Esophagus muscularis mucosa (tissue), 4 donors: ENCODE measurements at places on chromosomes 1 and 21.
A peak's percentile ranks its signal among the peaks of the same experiment; 100 is the strongest.

DNA sequence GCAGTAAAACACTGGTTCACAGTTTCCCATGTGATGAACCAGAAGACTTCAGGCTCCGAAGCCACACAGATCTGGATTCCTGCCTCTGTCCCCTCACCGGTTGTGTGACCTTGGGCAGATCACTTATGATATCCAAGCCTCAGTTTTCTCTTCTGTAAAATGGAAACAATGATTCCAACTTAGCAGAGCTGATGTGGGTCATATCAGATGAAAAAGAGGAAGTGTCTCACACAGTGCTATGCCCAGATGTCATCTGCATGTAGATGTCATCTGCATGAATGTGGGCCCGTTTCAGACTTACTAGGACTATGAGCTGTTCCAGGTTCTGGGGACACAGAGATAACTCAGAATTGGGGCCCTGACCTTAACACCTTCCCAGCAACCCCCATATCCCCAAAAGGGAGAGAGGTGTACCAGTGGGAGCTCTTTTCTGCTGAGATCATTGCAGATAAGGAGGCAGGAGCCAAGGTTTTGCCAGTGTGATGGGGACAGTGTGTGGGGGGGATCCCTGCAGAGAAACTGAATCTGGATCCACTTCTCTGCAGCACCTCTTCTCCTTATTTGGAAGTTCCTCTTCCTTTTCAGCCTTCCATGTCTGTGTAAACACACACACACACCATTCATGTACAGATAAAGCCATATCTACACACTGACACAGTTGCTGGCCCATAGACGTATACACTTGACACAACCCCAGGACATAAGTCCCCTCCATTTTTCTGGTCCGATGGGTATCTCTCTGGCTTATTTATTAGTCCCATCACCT, 5.0 kb upstream of the ADGRB2 start:
- no peak for DNase-seq

DNA sequence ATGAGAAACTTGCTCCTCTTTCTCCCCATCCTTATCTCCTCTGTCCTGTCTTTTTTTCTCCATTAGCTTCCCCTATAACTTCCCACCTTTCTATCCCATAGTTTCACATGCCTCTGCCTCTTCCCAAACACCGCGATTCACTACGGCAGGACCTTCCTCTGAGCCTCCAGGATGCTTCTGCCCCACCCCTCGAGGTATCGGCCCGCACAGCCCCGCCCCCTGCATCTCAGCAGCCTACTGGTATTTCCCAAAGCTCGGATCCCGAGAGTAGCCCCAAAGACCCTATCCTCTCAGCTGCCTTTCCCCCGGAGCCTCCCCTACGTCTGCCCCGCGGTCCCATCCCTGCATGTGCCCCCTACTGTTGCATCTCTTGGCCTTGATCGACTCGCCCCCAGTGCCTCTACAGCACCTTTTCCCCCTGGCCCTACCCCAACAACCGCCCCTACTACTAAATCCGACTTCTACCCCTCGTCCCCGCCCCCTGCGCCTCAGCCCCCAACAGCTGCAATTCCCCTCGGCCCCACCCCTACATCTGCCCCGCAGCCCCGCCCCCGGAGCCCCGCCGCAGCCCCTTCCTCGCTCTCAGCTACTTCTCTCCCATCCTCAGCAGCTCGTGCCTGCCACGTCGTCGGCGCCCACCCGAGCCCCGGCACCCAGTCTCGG, 512 bp downstream of the PIAS3 start:
- no peak for DNase-seq

- DNase-seq, result no peak
Observed at GRCh38 chr21:45472445-45473365, 67.7 kb downstream of the COL18A1 start.

- DNase-seq, result peak; percentile 97
Observed at GRCh38 chr21:36069713-36070583, at the start of gene CBR1. Gene CBR1, plus strand, starts transcription at chr21:36070024. Its CDS starts 92 bp downstream, at chr21:36070116.

GRCh38 chr1:207698822-207699483, 52.9 kb upstream of the CD46 start:
- no peak for DNase-seq

GRCh38 chr21:42736646-42737350, 83.4 kb downstream of the PDE9A start:
- no peak for DNase-seq

- no peak for DNase-seq
Observed at GRCh38 chr1:91769742-91770141, 116.2 kb downstream of the TGFBR3 start.

DNA sequence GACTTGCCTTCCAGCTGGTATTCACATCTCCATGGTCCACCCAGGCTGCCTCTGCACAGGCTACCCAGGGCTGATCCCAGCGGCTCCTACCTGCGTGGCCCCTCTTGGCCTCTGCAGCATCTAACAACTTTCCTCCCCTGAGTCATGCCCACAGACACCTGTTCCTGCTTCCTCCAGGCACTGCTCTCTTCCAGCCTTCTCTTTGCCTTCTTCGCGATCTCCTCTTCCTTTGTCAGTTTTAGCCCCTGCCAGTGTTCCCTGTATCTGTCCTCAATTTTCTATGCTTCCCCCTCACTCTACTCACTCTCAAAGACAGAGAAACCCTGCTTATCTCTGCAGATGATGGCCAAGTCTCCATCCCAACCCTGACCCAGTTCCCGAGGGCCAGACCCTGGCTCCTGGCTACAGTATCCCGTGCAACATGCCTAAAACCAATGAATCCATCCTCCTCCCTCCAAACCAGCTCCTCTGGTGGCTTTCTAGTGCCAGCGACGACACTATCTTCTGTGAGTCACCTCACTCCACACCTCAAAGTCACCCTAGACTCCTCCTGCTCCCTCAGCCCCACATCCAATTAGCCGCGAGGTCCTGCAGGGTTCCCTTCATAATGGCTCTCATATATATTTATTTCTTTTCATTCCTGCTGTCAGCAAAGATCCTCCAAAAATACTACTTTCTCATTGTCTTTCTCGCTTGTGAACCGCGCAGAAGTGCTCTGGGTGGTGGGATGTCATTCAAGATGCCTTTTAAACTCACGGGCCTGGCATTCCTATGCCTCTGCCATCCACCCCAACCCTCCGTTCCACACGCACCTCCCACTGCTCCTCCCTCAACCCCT, 259.2 kb downstream of the TOMM20 start:
- DNase-seq, result no peak

DNA sequence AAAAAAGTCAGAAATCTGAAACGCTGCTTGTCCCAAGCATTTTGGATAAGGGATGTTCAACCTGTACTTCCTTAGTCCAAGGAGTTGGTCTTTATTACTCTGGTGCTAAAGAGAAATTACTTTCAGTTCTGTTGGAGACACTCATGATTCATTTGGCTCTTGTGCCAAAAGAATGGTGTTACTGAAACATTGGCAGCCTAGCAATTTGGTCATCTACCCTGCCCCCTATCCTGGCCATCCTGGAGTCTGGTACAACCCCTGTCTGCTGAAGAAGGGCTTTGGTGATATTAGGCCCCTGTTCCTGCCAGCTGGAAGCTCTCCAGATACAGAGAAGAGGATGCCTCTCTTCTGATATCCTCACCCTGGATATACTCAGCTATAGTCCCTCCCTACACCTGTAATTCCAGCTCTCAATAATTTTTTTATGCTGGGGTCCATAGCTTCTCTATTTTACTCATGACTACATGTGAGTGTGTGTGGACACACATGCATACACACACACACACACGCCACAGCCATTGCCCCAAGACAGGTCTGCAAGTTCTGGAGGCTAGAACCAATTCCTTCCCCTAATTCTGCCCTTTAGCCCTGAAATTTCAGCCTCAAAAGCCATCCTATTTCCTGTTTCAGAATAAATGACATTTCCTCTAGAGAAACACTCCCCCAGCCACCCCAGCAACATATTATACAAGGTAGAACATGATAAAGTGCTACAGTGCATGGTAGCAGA, 40.0 kb downstream of the LHX8 start:
- no peak for DNase-seq
